ENCODE measurements at places on chromosomes 2 and 18.

- no peak for DNase-seq
Measured at GRCh38 chr18:2662990-2663389, 7.5 kb downstream of the SMCHD1 start.

- no peak for DNase-seq
Measured at GRCh38 chr18:65919018-65919417, 168.2 kb downstream of the CDH7 start.

- DNase-seq: no peak
Measured at GRCh38 chr18:45334191-45334590, 281.1 kb upstream of the SLC14A2 start.

DNA sequence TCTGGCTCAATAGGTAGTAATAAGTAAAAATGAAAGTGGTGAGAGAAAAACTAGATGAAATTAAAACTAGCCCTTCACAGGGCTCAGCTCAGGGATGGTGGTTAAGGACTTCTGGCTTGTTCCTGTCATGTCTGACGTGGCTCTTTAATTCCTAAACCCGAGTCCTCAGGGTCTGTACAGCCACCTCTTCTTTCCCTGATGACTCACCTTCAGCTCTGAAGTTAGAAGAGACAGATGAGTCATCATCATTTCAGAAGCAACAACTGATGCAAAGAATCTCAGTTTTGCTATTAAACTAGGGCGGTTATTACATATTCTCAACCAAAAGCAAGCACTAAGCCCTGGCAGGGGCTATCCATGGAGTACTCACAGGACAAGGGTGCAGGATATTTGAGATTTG lies 24.0 kb upstream of the ITGB6 start:
- peak; percentile 16 for DNase-seq

GRCh38 chr18:68440433-68440832 lies 274.5 kb downstream of the TMX3 start:
- no peak for DNase-seq

DNA sequence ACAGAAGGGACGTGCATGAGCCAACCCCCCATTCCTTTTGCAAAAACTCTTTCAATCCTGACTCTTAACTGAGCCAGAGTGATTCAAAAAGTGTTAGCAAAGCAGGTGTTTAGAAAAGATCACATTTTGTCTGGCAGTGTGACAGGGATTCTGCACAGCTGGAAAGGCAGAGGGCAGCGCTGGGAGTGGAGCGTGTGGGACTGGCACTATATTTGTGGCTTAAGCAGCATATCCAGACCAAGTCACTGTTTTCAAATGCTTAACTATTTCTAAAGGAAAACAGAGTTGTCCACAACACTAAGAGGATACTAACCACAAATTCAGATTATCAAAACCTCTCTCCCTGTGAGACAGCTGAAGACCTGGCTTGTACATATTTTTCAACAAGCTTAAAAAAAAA lies 19.0 kb downstream of the CABYR start:
- no peak for DNase-seq
